ENCODE measurements at places on chromosomes 16 and 17. TPM values are rescaled to one million over a fixed set of nuclear protein-coding genes. Genes with fewer than 3 reads are reported as not detected.
A peak's percentile ranks its signal among the peaks of the same experiment; 100 is the strongest.

- no peak for DNase-seq
Observed at GRCh38 chr17:34347063-34347462, 9.2 kb upstream of the CCL13 start.

DNA sequence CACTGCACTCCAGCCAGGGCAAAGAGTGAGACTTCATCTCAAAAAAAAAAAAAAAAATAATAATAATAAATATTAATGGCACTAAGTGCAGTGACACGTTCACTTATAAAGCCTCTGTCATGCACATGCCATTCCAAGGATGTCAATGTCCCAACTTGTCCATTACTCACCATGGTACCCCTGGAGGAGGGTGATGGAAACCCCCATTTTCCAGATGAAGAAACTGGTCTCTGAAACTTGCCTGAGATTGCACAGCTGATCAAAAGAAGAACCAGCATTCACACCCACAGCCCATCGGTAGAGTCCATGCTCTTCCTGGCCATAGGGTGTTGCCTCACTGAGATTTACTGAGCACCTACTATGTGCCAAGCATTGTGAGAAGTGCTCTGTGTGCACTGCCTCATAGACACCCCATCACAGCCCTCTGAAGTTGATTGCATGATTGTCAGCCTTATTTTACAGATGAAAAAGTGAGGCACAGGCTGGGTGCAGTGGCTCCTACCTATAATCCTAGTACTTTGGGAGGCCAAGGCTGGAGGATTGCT, 123.7 kb downstream of the ABCC1 start:
- DNase-seq: no peak

The CORO6 gene
- total RNA-seq: 1.6 TPM

The DNASE1L2 gene
- 3.8 TPM for total RNA-seq

DNA sequence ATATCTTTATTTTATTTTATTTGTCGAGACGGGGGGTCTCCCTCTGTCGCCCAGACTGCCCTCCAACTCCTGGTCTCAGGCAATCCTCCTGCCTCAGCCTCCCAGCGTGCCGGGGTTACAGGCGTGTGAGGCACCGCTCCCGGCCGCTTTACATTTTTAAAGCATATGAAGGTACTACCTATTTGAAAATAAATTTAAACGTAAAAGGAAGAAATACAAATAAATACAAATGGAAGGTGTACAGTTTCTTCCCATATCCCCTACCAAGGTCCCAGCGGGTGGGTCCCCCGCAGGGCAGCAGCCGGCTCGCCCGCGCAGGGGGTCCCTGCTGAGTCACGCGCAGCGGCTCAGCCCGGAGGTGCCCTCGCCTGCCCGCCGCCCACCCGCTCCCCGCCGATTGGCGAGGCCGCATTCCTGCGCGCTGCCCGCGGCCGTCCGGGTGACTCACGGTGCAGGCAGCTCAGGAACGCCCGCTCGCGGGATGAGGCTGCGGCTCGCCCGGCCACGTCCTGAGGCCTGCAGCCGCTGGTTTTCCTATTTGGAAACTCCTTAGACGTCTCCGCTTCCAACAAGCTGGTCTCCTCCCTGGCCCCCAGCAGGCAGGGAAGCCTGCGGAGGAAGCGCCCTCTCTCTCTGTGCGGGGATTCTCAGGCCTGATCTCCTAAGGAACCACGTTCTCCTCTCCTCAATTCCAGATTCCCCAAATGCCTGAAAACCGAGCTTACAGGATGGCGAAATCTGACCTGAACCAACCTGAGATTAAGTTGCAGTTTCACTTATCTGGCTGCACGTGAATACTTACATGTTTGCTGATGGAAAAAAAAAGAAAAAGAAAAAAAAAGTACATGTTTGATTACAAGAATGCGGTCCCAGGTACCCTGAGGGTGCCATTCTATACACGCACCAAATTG, 54.8 kb upstream of the MAP3K14 start:
- peak; percentile 95 for DNase-seq

The P4HB gene
- 1,111 TPM for total RNA-seq

The SMIM22 gene
- 2.2 TPM for total RNA-seq

The COQ7 gene
- total RNA-seq: 21.4 TPM

- DNase-seq: peak; percentile 9
Observed at GRCh38 chr16:66036184-66036583, 330.3 kb upstream of the CDH5 start.

The IRX6 gene
- not detected for total RNA-seq

DNA sequence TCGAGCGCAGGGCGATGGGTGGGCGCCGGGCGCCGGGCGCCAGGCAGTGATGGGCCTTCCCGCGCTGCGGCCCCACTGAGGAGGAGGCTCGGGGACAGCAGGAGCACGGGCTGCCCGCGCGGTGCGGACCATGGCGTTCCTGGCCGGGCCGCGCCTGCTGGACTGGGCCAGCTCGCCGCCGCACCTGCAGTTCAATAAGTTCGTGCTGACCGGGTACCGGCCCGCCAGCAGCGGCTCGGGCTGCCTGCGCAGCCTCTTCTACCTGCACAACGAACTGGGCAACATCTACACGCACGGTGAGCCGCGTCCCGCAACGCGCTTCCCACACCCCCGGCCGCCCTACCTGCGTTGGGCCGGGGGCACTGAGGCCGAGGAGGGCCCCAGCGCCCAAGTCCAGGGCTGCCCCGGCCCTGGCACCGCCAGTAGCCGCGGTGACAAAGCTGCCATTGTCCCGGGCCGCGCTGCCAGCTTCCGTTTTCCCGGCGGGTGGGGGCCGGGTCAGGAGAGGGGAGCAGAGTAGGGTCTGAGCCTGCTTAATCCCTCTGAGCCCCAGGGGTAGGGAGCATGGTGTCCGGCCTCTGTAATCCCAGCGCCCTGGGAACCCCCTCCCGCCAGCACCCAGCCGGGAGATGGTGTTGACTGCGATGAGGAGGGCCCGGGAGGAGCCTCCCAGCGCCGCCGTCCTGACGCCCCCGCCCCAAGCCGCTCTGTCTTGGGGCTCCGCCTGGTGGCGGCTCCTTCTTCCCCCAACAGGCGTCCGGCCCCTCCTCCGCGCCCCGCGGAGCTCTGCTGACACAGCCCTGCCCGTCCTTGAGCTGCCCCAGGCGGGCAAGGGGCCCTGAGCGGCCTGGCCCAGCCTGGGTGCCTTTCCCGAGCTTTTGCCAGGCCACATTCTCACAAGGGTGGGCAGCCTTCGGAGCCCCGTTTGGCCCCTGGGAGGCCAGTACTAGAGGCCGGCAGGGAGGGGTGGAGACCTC, 685 bp downstream of the PAQR4 start:
- peak; percentile 73 for DNase-seq

DNA sequence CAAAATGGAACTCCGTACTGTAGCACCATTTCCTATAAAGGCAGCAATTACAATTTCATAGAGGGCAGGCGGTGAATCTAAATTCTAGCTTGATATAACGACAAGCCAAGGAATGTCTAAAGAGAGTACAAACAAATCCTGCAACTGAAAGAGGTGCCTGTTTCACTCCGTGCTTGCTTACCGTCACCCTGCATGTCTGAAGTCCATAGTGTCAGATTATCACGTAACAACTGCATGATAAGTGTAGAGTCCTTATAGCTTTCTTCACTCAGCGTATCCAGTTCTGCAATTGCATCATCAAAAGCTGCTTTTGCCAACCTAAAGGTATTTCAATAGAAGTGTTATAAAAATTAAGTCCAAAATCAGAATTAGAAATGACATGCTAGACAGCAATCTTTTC, 46.0 kb downstream of the YWHAE start:
- DNase-seq: no peak

The ARHGAP23 gene
- 23.2 TPM for total RNA-seq

The TEKT5 gene
- total RNA-seq: not detected

Data from MCF 10A (cell line).